Nucleus accumbens (tissue), 56 donors: ENCODE measurements at places on chromosomes 2 and 18.

DNA sequence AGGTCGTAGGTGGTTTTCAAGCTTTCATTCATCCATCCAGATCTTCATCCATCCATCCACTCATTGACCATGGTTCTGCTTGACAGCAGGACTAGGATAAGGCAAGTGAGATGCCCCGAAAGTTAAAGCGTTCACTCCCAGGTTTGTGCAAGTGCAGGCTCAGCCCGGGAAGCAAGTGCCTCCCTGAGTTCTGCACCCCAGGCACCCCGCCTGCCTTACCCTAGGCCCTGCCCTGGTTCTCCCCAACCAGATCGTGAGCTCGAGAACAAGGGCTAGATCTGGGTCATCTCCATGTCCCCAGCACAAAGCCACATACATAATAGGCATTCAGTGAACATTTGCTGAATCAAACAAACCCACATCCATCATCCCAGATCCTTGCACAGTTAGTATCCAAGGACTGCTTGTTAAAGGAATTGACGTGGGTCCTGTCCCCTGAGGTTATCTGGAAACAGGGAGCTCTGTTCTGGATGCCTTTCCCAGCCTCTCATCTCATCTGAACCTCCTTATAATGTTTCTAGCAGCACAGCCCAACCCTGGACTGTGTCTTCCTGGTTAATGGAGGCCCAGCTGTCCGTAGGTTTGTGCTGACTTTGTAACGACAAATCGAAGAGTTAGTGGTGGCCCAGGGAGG, 116.1 kb upstream of the GPC1 start:
- DNase-seq: no peak

- no peak for DNase-seq
These were observed 4.4 kb downstream of the ONECUT2 start for GRCh38 chr18:57439609-57439968.

DNA sequence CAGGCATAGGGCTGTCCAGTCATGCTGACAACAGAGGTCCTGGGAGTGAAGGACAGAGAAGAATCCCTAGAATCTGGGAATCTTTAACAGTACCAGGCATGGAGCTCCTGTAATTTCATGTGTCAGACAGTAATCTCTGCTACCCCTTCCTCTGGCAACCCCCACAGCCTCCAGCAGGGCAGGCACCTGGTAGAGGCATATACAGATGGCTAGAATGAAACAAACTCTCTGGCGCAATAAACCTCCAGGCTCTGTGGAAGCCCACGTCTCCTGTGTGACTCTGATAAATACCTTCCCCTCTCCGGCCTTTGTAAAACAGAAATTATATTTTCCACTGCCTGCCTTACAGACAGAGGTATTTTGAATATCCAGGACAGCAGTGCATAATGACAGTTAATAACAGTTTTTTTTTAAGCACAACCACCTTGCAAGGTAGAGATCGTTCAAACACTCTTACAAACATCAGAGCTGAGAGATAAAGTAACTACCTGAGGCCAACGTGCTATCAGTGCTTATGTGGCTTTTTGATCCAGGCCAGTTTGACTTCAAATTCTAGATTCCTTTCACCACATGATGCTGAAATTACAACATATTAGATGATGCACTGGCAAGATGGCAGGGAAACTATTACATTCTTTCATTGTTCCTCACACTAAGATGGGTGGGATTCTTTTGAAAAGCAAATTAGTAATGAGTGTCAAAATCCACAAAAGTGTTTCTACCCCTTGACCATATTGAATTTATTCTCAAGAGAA, 47.7 kb upstream of the TMEM247 start:
- no peak for DNase-seq

DNA sequence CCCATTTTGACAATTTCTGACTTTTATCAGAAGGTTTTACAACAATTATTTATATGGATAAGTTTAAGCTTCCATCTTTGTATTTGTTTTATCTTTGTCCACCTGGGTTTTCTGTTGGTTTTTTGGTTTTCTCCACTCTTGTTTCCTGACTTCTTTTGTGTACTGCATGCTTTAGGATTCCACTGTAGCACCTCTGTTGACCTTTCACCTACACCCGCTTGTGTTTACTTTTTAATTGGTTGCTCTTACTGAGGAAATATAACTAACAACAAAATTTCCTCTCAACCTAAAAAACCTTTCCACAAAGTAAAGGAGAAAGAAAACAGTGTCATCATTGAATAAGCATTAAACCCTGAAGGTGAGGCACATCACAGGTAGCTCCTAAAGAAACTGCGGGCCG, 39.8 kb upstream of the TTR start:
- no peak for DNase-seq

- DNase-seq: no peak
These were observed 98.7 kb downstream of the PIGN start for GRCh38 chr18:62088156-62088555.

DNA sequence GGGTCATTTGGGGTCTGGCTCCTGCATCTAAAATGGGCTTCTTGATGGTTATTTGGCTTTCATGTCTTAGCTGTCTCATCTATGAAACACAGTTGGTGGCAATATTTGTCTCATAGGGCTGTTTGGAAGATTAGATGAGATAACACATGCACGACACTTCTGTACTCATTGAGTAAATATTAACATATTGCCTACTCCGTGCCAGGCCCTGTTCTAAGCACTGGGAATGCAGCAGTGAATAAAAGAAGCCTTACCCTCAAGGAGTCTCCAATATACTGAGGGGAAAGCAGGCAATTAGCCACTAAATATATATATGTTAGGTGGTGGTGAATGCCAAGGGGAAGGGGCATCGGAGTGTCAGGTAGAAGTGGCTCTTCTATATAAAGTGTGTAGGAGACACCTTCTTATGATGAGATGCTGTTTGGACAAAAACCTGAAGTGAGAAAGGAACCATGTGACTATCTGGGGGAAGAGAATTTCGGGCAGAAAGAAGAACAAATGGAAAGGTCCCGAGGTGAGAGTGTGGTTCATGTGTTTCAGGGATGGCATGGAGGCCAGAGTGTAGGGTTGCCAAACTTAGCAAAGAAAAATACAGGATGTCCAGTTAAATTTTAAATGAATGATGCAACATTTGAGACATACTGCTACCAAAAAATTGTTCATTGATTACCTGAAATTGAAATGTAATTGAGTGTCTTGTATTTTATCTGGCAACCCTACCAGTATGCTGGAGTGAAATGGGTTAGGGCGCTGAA, 11.8 kb downstream of the SLC3A1 start:
- no peak for DNase-seq

- DNase-seq: no peak
These were observed 25.9 kb downstream of the ENOSF1 start for GRCh38 chr18:686339-687111.

DNA sequence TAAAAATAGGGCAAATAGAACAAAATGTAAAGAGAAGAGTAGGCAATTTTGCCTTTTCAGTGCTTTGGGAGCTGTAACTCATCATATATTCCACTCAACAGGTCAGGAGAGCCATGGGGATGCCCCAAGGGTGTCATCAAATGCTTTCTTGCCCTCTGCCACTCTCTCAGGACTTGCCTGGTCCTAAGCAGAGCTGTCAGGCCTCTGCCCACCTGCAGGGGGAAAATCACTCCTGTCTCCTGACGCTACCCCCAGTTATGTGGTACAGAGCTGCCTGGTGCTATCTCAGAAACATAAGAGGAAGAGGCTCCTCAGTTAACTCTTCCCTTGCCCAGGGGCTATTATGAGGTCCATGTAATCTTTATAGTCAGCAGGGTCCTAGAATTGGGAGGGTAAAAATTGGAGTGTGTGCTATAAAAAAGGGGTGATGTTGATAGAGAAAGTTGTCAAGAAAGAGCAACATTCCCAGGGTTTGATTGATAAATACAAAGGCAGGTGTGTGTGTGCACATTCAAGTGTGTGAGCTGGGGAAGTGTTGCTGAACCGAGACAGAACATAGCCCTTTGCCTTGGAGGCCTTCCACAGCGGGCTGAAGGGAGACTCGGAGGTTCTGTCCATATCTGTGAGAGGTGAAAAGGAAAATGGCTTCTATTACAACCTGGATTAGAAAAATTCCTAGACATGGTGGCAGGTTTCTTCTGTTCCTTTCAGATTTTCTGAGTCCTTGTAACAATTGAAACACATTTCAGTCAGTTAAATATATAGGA, 25.4 kb downstream of the PTPRM start:
- no peak for DNase-seq

DNA sequence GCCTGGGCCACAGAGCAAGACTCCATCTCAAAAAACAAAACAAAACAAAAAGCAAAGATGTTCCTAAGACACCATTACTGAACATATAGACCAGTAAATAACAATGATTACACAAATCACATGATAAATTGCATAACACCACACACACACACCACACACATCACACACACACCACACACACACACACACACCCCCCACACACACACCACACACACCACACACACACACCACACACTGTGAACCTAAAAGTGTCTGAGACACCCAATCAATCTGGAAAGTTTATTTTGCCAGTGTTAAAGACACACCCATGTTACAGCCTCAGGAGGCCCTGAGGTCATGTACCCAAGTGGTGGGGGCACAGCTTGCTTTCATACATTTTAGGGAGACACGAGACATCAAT, 62.6 kb upstream of the ASAP2 start:
- DNase-seq: no peak
